Retina (tissue), 1 donor: ENCODE measurements at places on chromosomes 4 and X.

- no peak for DNase-seq
Measured at GRCh38 chr4:156515295-156515694, 456.3 kb downstream of the PDGFC start.

DNA sequence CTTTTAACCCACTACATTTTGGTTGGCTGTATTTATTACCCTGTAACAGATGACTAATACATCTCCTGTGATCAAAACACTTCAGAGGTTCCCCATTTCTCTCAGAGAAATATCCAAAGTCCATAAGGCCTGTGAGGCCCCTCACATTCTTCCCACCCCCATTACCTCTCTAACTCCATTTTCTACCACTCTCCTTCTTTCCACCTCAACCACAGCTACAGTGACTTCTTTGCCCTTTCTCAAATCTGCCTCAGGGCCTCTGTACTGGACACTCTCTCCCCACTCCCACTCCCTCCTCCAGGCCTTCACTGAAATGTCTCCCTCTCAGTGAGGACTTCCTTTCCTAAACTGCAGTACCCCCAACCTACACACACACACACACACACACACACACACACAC is 8.4 kb upstream of the TMEM144 start:
- no peak for DNase-seq

- DNase-seq, result no peak
Measured at GRCh38 chrX:43718546-43718945, 62.4 kb downstream of the MAOA start.

DNA sequence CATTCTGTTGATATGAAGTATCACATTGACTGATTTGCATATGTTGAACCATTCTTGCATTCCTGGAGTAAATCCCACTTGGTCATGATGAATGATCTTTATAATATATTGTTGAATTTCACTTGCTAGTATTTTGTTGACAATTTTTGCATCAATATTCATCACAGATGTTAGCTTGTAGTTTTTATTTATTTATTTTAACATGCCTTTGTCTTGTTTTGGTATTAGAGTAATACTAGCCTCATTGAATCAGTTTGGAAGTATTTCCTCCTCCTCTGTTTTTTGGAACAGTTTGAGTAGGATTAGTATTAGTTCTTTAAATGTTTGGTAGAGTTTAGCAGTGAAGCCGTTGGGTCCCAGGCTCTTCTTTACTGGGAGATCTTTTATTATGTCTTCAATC is 13.9 kb upstream of the ADH1C start:
- DNase-seq, result no peak

DNA sequence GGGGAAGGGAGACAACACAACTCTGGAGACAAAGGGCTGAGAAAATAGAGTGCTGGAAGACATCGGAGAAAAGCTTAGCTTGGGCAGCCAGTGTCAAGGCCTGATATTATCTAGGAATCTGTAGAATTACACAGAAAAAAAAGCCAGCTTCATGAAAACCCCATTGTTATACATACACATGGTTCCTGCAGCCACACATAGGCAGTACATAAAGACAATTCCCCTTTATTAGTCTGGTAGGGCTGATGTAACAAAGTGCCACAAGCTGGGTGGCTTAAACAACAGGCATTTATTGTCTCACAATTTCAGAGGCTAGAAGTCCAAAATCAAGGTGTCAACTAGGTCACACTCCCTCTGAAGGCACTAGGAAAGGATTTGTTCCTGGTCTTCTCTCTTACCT is 503.5 kb downstream of the MID1IP1 start:
- no peak for DNase-seq

- DNase-seq, result no peak
Measured at GRCh38 chrX:45758738-45759397, 558.2 kb upstream of the DIPK2B start.

GRCh38 chr4:5885733-5886132 is 7.2 kb downstream of the CRMP1 start:
- DNase-seq, result no peak

GRCh38 chr4:1604181-1604705 is 79.9 kb downstream of the FAM53A start:
- no peak for DNase-seq

- DNase-seq, result no peak
Measured at GRCh38 chr4:133623847-133624246, 474.8 kb downstream of the PCDH10 start.
